ENCODE measurements at places on chromosomes 4 and X.

DNA sequence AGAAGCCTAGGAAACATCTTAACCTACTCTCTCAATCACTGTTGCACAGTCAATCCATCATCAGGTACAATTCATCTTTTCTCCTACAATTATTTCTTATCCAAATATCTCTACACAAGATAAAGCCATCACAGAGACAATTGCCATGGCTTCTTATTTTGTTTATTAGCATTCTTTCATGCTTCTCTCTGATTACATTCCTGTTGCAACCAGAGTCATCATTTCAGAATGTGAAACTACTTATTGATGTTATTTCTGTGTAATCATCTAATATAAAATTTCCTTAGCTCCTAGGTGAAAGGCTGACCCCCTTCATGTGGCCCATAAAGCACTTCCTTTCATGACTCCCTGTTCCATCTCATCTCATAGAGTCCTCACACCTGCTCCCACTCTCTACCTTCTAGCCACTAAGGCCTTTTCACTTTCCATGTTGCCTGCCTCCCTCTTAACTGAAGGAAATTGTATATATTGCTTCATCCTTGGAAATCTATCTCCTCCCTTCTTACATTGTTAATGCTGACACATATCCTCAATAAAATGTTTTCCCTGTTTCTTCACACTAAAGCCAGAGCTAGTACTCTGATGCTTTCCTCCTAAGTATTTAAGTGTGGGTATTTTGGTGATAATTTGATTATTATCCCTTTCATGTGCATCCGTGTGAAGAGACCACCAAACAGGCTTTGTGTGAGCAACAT, 829.9 kb downstream of the FAT4 start:
- no peak for DNase-seq

GRCh38 chr4:97720869-97721432, 422.3 kb downstream of the STPG2 start:
- no peak for DNase-seq

GRCh38 chrX:112830540-112830939, 10.1 kb downstream of the AMOT start:
- DNase-seq = no peak

GRCh38 chrX:49960061-49960460, 37.7 kb downstream of the CLCN5 start:
- no peak for DNase-seq
